ENCODE measurements at places on chromosomes 4 and X.

GRCh38 chr4:142556048-142556447 is 290.1 kb downstream of the INPP4B start:
- DNase-seq, result no peak

- peak; percentile 2 for DNase-seq
Measured at GRCh38 chrX:64975491-64975890, 759 bp downstream of the ZC4H2 start.

DNA sequence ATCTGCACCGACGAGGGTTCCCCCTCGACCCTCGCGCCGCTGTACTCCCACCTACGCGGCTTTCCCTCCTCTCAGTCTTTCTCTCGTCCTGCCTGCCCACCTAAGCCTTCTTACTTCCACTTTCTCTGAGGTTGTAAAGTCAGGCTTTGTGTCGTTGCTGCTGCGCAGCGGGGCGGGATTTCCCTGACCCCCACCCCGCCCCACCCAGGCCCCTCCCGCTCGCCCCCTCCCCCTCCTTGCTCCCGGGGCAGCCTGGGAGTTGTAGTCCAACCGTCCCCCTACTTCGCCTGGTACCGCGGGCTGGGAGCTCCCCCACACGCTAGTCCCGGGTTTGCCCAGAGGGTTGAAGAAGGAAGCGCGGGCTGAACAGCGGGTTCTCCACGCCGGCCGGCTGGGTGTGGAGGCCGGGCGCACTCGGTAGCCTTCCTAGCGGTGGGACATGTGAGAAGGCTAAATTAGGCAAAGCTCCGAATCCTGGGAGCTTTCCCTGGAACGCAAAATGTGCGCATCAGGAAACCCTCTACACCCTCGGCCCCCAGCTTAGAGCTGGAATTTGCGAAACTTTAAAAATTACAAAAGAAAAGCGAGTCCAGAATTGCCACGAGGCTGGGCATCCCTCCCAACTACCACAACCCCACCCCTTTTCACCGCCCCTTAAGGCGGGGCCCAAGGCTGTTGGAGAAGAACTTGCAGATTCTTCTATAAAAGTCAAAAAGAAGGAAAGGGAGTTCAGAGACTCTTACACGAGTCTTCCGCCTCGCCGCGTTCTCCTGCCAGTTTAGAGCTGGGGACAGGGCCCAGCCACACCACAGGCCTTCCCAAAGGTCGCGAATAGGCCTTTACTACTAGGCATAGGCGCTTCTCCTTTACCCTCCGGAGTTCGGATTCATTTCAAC is at the start of gene ATP11C:
Gene ATP11C, minus strand, starts transcription at position 153 of the 896 bp plus-strand sequence. CDS start 1,011 bp downstream, outside the sequence.
- peak; percentile 64 for DNase-seq

DNA sequence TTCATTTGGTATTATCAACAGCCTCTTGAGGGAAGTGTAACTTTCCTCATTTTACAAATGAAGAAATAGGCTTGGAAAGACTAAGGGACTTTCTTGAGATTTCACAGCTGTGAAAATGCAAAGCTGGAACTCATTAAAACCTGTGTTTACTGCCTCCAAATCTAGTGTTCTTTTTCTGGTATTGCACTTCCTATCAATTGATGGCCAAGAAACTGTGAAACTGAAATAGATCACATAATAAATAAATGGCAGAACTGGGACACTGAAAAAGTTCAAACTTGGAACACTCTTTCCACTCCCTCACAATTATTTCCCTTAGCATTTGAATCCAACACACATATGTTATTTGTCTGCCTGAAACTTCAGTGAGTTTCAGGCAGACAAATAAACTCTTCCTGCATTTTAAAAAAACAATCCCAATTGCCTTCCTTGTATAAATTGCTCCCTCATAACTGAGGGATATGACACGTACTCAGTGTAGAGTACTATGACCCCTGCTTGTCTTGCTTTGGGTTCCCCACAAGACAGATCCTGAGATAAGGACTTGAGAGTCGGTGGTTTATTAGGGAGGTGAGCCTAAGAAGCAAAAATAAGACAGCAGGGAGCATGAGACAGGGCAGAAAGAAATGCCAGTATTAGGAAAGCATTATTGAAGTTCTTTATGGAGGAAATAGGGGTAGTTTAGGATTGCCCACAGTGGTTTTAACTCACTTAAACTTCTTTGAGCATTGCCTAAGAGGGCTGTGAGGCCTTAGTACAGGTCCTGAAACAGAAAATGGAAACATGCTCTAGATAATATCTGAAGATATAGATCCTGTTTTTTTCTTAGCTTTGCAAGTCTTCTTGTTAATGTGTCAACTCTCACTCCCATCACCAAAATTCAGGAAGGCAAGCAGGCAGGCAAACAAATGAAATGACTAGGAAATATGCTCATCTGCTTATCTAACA is 33.9 kb downstream of the RTL3 start:
- peak; percentile 26 for DNase-seq

GRCh38 chr4:109079201-109079600 is 223.3 kb downstream of the COL25A1 start:
- DNase-seq, result no peak

DNA sequence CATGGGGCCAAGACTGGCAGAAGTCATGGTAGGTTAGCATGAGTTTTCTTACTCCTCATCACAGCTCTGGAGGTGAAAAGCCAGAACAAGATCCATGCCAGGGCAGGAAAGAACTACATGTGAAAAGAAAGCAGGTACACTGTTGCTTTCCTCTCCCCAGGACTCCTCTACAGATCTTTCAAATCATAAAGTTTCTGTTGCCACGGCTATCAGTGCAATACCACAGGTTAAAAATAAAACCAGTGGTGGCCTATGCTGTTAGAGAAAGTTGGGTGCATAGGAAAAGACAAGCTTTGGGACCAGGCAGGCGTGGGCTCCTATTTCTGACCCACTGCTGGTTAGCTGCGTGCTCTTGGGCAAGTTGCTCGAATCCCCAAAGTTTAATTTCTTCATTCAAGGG is 81.4 kb downstream of the SH3RF1 start:
- DNase-seq, result no peak

DNA sequence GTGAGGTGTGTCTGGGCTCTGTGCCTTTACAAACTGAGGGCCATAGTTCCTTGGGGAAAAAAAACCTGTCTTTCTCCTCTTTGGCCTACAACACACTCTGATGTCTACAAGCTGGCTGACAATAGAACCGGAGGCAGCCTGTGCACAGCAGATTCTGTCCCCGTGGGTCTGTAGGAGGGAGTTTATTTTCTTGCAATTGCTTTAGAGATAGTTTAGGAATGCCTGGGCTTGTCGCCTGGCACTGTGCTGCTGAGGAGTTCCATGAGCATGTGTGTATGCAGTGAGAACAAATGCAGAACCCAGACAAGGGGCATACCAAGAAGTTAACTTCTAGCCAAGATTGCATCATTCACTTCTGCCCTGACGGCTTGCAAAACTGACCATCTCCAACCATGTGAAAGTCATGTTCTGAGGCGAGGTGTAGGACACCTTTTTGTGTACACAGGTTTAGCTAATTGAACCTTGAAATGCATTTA is 54.1 kb downstream of the CCNI start:
- DNase-seq, result no peak

- no peak for DNase-seq
Measured at GRCh38 chr4:38717604-38718003, 53.6 kb downstream of the KLF3 start.
